ENCODE measurements at places on chromosomes 7 and 10. TPM values are rescaled to one million over a fixed set of nuclear protein-coding genes. Genes with fewer than 3 reads are reported as not detected.

The TMEM176A gene
- total RNA-seq, result 275 TPM

The CYP3A7 gene
- total RNA-seq, result 0.39 TPM

DNA sequence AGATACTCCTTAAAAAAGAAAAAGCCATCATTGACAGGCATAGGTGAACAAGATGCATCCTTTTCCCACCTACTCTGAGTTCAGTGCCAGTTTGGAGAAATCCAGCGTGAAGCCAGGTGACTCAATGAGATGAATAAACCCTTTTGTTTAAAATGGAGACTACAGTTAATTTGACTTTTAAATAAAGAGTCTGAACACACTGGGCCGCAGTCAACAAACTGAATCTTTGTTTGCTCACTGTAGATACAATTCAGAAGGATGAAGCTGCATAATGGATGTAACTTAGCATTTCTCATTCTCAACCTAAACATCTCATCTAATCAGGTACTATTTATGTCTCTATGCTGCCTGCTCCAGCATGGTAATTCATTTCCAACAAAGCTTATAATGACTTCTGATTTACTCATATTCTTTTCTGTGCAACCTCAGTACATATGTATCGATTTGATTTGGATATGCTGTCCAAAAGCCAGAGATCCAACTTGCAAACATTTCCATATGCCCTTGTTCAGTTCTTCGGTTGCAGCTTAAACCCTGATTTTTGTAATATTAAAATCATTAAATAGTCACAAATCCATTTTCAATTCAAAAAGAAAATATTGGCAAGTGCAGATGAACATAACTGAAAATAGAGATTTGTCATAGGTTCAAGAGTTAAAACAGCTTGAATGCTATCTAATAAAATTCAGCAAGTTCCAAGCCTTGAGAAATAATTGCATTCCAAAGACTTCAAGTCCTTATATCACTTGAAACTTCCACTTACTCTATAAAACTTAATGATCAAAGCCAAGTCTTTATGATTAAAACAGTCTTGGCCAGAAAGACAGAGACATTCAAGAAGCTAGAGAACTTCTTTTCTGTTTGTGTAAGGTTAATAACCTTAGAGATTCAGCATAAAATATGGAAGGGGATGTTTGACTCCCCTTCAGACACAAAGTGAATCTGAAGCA is 67.8 kb downstream of the CPVL start:
- no peak for DNase-seq

GRCh38 chr7:139731802-139732470 is 45.9 kb downstream of the HIPK2 start:
- peak; percentile 86 for DNase-seq

- DNase-seq, result peak; percentile 68
These were observed 1.8 kb downstream of the FRAT2 start for GRCh38 chr10:97332591-97333350.

DNA sequence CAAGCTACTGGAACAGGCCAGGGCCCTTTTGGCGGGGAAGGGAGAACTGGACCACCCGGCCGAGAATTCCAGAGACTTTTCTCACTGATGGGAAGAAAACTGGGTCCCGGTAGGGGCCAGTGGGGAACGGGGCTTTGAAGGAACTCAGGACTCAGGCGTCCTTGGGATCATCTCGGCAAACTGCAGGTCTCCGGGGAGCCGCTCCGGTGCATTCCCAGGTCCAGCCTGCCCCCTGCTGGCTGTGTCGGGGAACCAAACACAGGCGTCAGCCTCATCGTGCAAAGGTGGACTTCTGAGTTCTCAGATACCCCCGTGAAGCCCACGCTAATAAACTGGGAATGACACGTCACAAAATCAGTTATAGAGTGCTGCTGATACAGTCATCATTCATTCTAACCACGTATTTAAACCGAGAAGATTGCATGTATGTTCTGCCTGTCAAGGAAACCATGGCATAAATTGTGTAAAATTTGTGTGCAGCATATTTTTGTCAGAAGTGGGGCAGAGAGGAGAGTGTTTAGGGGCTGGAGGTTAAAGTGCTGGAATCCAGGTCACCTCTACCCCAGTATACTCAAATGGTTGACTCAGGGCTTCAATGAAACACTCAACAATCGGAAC is 76.1 kb upstream of the CPXM2 start:
- peak; percentile 71 for DNase-seq

GRCh38 chr10:12962556-12962955 is 39.0 kb downstream of the CCDC3 start:
- DNase-seq, result no peak

GRCh38 chr7:50331564-50332208 is 27.2 kb downstream of the IKZF1 start:
- DNase-seq, result no peak

DNA sequence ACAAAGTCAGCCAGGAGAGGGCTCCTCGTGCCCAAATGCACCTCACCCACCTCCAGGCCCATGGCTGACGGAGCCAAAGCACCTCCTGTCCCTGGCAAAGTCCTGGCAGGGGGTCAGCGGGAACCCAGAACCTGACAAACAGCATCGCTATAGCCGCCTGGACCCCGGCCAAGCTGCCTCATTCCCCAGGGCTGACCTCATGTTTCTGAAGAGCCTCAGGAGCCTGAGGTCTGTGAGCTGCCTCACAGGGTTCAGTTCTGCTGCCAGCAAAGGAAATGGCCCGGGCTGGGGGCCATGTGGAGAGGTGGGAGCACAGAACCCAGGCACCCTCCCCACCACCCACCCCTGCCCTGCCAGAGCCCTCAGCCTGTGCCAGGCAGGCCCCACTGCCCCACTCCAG is 4.2 kb upstream of the NANOS1 start:
- peak; percentile 25 for DNase-seq

- no peak for DNase-seq
These were observed 185.8 kb downstream of the SNX10 start for GRCh38 chr7:26477381-26477990.

Measured in left colon (tissue), 2 donors.